ENCODE measurements at places on chromosomes 6 and 20. TPM values are rescaled to one million over a fixed set of nuclear protein-coding genes. Genes with fewer than 3 reads are reported as not detected.

Gene ZDHHC14
- 6.0 TPM for total RNA-seq

Gene CALHM6
- total RNA-seq, result 1.5 TPM

Gene UNC93A
- total RNA-seq, result not detected

Gene MDFI
- 0.33 TPM for total RNA-seq

Gene TTBK1
- total RNA-seq, result not detected

Gene HSPA12B
- not detected for total RNA-seq

Gene MMP24
- 0.98 TPM for total RNA-seq

Gene ASCC3
- total RNA-seq, result 113 TPM

Gene ZC3H12D
- 0.33 TPM for total RNA-seq

Gene COL20A1
- 0.07 TPM for total RNA-seq

Gene SOX18
- 0.07 TPM for total RNA-seq

Gene PDYN
- not detected for total RNA-seq

Gene TRAPPC3L
- not detected for total RNA-seq

Gene SLC2A4RG
- total RNA-seq, result 27.9 TPM

Gene BTNL2
- not detected for total RNA-seq

Gene BTN3A1
- total RNA-seq, result 23.8 TPM

Gene MOCS1
- 31.3 TPM for total RNA-seq

Gene KCNQ2
- not detected for total RNA-seq

Gene ATP9A
- 55.8 TPM for total RNA-seq

Gene ATAT1
- total RNA-seq, result 3.3 TPM

Gene LINC00237
- not detected for total RNA-seq
